ENCODE measurements at places on chromosomes 16 and 17.

GRCh38 chr17:43581130-43581529, 35.0 kb upstream of the ETV4 start:
- no peak for DNase-seq

GRCh38 chr17:75843577-75844529, at the start of gene UNC13D:
Gene UNC13D (minus strand): TSS chr17:75844404. CDS start chr17:75844337, 67 bp downstream.
- no peak for DNase-seq

DNA sequence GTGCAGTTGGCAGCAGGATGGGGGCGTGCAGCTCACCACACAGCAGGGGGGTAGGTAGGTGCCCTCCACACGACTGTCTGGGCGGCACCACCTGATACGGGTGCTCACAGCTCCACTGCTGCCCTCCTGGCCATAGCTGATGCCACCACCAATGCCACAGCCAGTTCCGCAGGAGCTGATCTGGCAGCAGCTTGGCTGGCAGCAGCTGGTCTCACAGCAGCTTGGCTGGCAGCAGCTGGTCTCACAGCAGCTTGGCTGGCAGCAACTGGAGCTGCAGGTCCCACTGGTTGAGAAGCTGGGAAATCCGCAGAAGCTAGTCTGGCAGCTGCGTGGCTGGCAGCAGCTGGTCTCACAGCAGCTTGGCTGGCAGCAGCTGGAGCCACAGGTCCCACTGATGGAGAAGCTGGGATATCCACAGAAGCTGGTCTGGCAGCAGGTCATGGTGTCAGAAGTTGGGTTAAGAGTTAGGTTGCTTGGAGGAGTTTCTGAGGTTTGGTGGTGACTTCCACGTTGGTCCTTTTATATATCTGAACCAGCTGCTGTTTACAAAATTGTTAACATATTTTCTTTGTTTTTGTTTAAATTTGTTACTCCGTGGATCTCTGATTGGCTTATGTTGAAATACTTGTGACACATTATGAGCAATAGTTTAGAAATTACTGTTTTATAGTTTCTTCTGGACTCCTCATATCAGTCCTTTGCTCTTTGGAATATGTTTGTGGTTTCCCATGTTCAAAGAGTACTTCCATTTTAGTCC, at the start of gene KRTAP1-5:
KRTAP1-5 (minus strand) TSS at position 494 of the 757 bp plus-strand sequence; CDS start at position 441, 53 bp downstream.
- DNase-seq: no peak

DNA sequence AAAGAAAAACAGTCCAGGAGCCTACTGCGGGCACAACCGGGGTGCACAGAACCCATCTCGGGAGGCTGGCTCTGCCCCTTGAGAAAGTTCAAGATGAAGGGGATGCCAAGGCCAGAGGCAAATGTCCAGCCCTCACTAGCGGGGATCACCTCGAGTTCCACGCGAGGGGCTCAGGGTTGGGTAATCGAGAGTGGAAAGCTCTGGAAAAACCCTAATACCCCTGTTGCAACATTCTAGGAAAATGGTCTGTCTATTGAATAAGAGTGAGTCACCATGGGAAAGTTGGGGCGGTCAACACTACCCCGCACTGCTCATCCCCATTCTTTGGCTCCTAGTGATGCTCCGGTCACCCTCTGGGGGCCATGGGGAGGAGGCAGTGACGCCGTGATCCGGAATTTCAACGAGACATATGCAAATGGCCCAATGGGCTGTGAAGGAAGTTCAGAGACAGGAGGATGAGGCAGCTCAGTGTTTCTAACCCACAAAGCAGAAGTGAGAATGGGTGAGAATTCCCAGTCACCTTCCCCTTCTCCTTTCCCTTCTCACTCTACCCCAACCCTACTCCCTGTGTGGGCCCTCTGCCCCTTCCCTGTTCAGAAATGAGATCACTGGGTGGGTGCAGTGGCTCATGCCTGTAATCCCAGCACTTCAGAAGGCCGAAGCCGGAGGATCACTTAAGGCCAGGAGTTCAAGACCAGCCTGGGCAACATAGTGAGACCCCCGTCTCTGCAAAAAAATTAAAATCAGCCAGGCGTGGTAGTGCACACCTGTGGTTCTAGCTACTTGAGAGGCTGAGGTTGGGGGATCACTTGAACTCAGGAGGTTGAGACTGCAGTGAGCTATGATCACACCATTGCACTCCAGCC, 22.4 kb downstream of the SOCS3 start:
- no peak for DNase-seq

- DNase-seq: no peak
These were observed 6.4 kb downstream of the PPY start for GRCh38 chr17:43935926-43936261.

GRCh38 chr17:4221899-4222659, 41.7 kb downstream of the ANKFY1 start:
- no peak for DNase-seq

DNA sequence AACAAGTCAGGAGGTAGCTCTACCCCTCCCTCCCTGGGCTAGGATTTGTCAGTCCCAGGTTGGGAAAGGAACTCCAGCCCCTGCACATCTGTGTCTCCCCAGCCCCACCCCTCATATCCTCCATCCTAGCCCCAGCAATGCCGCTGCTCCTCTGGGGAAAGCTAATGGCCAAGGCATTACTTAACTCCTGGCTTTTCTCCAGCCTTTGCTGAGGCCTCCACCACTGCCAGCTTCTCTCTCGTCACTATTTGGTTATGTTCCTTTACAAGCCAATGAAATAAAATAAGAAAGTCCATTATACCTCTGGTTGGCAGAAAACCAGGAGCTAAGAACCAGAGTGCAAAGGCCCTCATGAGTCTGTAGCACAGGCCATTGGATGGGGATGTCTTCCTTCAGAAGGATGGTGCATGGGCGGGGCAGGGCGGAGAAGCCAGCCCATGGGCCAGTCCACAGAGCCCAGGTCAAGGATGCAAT, 171.0 kb downstream of the CCDC182 start:
- DNase-seq: peak; percentile 44

- no peak for DNase-seq
These were observed 50.0 kb downstream of the PLD6 start for GRCh38 chr17:17156107-17156506.

DNA sequence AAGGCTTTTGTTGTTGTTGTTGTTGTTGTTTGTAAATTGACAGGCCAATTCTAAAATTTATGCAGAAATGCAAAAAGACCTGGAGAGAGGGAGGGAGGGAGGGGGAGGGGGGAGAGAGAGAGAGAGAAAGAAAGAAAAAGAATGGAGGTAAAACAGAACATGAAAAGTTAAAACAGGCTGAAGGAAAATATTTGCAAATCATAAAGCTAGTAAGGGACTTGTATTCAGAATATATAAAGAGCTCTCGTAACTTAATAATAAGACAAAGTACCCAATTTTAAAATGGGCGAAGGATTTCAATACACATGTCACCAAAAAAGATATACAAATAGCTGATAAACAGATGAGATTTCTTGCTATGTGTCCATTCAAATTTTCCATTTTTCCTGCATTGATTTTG, 15.4 kb downstream of the TNRC6C start:
- DNase-seq: no peak

DNA sequence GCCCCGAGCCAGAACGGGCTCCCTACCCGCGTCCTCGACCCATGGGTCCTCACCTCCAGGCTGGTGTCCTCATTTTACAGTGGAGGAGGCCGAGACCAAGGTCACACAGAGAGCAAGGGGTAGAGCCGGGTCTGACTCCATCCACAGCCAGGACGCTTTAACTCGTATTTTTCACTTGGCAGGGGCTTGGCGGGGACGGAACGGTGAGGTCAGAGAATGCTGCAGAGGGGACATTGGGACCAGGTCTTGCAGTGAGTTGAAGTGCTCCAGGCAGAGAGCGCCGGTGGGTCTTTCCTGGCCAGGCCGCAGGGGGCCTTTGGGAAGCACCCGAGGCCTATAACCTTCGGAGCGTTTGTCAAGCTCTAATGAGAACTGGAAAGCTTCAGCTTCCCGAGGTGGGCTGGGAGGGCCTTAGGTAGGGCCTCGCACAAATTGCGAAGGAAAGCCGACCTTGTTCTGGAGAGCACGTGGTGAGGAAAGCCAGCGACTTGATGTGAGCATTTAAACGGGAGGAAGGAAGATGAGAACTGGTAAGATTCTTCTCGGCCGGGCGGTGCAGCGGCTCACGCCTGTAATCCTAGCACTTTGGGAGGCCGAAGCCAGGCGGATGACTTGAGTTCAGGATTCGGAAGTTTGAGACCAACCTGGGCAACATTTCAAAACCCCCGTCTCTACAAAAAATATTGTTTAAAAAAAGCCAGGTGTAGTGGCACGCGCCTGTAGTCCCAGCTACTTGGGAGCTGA, 908 bp upstream of the CLUH start:
- no peak for DNase-seq

DNA sequence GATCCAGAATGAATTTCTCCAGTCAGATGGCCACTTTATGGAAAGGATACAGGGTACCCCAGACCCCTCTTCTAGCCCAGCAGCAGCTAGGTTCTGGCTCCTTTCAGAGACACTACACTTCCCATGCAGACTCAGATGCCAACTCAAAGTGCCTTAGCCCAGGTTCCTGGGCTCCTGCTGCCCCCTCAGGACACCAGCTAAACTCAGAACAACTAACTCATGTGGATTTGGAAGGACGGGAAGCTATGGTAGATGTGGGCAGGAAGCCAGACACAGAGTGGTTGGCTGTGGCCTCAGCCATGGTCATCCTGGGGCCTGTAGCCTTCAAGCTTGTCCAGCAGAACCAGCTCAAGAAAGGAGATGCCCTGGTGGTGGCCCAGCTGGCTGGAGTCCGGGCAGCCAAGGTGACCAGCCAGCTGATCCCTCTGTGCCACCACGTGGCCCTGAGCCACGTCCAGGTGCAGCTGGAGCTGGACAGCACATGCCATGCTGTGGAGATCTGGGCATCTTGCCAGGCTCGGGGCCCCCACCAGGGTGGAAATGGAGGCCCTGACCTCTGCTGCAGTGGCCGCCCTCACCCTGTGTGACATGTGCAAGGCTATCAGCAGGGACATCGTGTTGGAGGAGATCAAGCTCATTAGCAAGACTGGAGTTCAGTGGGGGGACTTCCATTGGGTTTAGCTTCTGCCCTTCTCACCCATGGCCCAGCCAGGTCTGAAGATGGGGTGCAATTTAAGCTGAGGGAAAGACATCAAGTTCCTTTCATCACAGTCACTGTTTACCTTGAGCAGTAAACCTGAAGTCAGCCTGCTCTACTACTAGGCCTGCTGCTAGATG, 111.8 kb downstream of the N4BP1 start:
- DNase-seq: no peak

DNA sequence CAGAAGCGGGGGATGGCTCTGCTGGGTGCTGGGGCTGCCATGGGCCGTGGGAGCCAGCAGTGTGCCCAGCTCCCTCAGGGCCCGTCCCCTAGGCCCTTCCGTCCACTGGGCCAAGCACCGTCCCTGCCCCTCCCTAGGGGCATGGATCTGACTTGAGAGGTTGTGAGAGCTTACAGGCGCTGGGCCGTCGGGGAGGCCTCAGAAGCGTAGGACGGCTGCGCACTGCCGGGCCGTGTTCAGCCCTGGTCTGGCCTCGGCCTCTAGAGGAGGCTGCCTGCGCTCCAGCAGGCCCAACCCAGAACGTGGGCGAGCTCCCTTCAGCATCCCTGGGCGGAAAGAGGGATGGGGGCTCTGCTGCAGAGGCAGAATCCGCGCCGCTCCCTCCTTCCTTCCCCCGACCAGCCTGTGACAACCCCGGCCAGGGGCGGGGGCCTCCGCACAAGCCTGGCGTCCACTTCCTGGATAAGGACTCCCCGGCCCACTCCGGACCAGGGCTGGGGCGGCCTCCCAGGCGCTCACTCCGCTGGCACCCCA, 685 bp upstream of the MPG start:
- DNase-seq: no peak

DNA sequence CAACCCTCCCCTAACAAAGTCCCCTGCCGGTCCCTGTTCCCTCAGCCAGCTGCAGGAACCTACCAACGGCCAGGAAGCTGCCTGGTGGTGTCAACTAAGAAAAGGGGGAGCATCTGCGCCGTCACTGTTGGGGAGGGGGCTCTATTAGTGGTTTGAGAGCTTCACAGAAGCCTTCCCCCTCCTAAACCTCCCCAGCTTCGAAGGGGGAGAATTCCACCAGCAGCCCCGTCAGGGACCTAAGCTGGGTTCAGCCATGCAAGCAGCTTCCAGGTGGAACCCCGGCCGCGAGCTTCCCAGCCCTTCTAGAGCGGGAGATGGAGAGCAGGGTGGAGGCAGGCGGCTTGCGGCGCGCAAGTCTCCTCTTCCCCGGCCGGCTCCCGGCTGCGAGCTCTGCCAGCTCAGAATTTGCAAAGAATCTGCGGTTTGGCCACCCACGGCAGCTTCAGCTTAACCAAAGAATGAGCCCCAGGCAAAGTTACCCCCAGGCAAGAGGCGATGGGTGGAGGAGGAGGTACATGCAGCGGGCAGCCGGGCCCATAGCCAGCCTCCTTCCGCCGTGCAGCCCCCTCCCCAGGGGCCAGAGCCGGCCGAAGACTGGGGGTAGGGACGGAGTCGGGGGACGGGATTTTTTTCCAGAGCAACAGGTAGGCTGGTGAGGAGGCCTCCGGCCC, 33.7 kb downstream of the DDX19A start:
- DNase-seq: no peak

GRCh38 chr16:87926246-87927194, 9.8 kb downstream of the CA5A start:
- no peak for DNase-seq

DNA sequence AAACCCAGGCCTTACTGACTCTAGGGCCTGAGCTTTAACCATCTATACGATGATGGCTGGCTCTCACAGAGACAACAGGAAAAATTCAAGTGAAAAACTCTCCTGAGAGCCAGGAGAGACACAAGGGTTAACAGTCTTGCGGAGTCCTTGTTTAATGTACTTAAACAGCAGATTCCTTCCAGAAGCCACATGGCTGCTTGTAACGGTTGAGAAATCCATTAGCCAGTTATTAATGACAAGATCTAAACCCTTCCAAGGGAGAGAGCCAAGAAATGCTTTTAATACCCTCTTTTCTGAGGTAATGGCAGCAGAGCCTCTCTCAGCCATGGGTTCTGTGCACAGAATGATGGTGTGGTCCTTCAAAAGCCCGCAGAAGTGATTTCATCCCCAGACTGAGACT, 5.2 kb upstream of the ALDOA start:
- no peak for DNase-seq

- no peak for DNase-seq
These were observed 28.1 kb downstream of the TTYH2 start for GRCh38 chr17:74241431-74241830.

- DNase-seq: no peak
These were observed 408.6 kb downstream of the UTP18 start for GRCh38 chr17:51668963-51669246.

GRCh38 chr17:69170377-69170776, 28.7 kb upstream of the ABCA6 start:
- no peak for DNase-seq

- no peak for DNase-seq
These were observed 44.7 kb downstream of the IRF8 start for GRCh38 chr16:85943711-85944110.

GRCh38 chr17:13704333-13704732, 102.6 kb upstream of the HS3ST3A1 start:
- no peak for DNase-seq

DNA sequence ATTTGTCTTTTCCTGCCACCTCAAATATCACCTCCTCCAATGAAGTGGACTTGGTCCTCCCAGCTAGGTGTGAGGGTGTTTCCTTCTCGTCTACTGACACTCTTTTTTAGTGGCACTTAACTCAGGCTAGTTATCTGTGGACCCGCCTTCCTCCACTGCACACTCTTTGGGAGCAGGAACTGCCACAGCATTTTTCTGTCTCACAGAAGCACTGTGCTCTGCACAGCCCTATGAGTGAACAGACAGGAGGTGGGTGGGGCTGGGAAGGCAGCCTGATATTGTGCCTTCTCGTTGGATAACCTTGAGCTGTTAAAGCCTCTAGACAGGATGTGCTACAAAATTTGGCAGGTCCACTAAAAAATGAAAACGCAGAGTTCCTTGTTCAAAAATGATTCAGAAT, 31.9 kb upstream of the HOXB13 start:
- DNase-seq: no peak
